AG20443 (cell line): ENCODE measurements at places on chromosomes 1 and 21.
A peak's percentile ranks its signal among the peaks of the same experiment; 100 is the strongest.

GRCh38 chr21:46117586-46118315, 19.8 kb downstream of the COL6A2 start:
- DNase-seq: no peak

- no peak for DNase-seq
Measured at GRCh38 chr1:111141245-111142220, 1.5 kb downstream of the CEPT1 start.

GRCh38 chr1:205293350-205294074, 28.0 kb downstream of the NUAK2 start:
- no peak for DNase-seq

DNA sequence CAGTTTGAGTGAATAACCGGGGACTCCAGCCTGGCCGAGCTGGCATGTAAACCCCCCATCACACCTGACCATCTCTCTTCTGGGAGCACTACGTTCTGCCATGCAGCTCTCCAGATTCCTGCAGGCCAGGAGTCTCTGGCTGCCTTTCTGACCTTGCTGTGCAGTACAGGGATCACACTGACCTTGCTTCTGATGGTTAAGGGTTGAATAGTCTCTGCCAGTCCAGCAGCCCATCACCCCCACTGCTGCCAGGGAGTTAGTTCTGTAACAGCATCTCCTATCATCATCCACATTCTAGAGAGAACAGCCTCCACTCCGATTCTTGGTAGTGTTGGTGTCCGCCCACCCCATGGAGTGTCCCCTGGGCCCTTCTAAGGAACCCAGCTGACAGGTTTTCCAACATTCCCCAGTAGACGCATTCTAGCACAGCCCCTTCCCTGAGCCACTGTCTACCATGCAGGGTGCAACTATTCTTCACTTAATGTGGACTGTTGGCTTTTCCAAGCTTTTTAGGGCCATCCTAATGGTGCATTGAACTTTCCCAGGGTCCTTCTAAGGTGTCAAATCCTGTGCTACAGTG, 109.8 kb downstream of the RIPK4 start:
- no peak for DNase-seq

DNA sequence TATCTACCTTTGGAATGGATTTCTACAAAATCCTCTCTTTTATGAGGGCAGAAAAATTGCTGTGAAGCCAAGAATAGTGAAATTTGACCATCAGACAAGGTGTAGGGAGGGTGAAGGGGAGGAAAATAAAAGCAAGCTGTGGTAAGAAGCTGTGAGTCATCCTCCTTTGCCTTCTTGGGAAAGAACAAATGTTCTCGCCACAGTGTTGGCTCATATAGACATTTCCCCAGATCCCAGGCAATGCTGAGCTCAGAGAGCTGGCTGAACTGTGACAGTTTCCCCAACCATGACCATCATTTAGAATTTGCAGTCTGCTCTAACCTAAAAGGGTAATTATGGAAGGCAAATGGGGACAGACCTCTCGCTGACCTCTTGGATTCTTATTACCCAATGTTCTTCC, 235.4 kb downstream of the PBX1 start:
- DNase-seq: peak; percentile 93

DNA sequence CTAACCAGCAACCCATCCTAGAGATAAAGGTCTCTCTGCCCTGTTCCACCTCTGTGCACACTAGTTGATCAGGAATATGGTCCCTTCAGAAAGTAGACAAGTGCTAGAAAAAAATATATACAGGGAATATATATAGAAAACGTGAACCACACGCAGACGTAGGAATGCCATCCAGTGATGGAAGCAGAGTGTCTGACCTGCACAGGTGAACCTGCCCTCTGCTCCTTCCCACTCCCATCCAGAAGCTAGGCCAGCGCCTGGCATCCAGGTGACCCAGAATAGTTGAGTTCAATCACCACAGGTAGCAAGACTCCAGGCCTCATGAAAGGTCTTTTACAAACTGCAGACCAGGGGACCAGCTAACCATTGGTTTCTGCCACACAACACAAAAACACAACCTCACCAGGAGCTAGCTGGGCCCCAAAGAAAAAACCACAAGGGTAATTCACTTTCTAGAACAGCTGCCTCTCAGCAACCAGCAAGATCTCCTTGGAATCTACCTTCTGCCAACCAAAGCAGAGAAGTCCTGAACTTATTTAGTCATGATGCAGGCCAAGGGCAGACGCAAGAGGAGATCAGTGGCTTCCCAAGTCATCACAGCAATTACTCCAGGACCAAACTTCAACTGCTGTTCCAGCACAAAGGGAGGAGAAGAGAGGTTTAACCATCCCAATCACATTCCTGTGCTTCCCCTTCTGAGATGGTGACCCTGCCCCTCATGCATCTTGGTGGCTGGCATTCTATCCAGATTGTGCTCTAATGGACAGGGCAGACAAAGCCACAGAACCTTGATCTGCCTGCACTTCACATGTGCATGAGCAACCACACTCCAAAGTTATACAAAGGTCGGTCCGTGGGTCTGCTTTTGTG, 53.0 kb downstream of the GPR161 start:
- no peak for DNase-seq

DNA sequence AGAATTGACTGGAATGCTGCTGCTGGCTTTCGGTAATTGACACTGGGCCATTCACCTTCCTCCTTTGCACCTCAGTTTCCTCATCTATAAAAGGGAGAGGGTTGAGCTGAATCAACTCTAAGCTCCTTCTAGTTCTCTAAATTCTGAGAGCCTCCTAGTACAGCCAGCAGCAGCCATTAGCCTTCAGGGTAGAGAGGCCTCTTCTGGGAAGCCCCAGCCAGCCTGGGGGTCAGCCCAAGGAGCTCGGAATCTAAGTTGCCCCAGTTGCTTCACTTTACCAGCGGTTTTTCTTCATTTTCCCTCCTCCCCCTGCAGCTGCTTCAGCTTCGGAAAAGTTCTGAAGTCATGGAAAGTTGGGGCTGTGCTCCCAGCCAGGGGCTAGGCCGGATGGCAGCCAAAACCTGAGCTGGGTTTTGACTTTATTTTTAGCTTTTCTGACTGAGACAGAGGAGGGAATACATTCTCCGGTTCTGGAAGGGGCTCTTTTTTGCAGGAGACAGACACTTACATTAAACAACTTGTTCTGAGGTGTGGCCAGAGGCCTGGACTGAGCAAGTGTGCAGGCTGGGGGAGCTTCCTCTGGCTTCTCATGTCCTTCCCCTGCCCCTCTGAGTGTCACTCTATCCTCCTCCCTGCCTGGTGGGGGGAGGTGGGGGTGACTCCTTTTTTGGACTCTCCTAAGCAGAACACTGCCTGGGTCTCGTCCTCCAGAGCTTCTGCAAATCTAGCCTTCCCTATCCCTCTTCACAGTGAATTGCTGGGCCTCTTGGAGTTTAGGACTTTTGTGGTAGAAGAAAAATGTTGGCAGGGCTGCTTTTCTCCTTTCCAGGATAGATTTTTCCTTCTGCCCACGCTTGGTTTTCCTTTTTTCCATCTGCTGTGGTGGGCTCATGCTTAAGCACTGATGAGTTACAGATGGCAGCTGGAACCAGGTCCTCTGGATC, 14.4 kb downstream of the LMNA start:
- no peak for DNase-seq

GRCh38 chr1:192580351-192580962, 4.9 kb downstream of the RGS1 start:
- DNase-seq: peak; percentile 56

DNA sequence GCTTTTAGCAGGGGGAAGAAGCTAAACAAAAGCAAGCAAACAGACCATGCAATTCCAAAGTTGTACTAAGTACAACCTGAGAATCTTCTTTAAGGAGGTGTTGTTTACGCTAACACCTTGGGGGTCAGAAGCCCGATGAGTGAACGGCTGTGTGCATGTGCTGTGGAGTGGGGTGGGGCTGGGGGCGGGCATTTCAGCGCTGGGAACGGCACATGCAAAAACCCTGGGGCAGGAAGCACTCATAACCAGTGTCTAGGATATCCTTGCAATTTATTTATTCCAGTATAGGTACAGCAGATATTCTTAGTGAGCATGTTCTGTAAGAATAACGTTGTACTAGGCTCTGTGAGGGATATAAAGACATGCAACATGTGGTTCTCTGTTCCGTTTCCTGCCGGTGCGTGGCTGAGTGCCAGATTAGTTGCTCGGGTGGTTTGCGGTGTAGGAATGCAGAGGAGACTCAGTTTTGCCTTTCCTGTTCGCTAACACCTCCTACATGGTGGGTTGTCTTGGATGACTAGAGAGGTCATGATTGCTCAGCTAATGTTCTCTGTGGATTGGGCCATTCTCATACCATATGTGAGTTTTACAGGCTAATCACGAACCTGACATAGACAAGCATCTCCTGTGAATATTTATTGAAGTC, 3.7 kb downstream of the FASLG start:
- DNase-seq: peak; percentile 67

DNA sequence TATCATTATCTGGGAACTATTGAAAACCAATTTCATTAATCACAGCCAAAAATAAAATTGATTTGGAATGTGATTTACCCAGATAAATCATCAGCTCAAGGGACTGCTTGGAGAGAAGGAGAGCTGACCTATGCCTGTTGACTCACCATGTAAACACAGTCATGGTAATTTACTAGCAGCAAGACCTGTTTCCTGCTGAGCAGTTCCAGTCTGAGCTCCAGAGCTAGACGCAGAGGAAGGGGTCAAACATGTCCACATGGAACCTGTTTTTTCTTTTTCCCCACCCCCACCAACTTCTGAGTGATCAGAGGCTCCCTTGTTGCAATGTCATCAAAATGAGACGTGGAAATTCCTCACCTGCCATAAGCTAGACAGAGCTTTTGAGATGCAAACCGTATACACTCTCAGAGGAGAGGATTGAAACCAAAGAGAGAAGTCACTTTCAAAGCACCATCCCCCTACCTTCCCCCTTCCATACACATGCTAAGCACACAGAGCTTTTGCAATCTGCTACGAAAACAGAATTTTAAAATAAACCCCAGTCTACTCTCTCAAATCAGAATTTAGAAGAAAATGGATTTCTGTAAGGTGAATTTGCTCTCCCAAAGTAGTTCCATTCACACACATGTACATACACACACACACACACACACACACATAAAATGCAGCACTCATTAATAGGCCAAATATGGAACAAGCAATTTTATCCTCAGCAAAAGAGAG, 55.9 kb upstream of the PTGFRN start:
- DNase-seq: peak; percentile 63

- no peak for DNase-seq
Measured at GRCh38 chr1:42418516-42418915, 37.3 kb downstream of the ZMYND12 start.

- DNase-seq: peak; percentile 12
Measured at GRCh38 chr21:28663111-28663693, 329.5 kb downstream of the LTN1 start.

DNA sequence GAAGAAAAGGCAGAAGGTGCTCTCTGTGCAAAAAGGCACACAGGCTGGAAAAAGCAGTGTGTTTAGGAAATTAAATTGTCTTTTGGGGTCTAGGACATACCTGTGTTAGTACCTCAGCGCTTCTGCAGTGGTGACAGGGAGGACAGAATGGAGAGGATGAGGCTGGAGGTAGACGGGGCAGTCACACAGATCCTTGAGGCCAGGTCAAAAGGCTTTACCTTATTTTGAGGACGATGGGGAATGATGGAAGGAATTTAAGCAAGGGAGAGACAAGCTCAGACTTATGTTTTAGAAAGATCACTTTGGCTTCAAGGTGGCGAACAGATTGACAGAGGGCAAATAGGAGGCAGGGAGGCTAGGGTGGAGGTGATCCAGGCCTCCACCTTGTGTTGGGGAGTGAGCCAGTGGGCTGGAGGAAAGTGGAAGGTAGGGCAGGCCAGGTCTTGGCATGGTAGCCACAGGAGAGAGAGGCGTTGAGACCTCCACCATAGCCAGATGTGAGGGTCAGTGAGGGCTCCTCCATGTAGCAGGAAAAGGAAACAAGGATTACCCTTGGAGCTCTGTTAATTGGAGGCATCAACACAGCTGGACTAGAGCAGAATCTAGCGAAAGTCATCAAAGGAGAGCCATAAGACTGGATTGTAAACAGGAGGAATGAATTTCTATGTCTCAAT, 4.2 kb downstream of the CYP4B1 start:
- no peak for DNase-seq

DNA sequence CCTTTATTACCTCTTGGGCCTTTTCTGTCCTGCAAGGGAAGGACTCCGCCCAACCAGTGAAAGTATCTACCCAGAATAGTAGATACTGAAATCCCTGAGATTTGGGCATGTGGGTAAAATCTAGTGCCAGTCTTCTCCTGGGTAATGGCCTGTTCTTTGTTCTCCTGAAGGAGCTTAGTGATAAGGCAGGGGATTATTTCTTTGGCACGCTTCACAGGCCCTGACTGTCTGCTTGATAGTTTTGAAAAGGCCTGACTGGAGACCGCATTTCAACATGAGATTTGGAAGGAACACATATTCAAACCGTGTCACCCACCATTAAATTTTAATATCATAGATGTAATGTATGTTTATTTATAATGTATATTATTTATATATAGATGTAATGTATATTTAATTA, 48.9 kb downstream of the RASAL2 start:
- DNase-seq: no peak
